Esophagus mucosa (tissue), 1 donor: ENCODE measurements at places on chromosomes 4 and X. TPM values are rescaled to one million over a fixed set of nuclear protein-coding genes. Genes with fewer than 3 reads are reported as not detected.

BCAP31 gene
- 191 TPM for total RNA-seq

STBD1 gene
- 2.9 TPM for total RNA-seq

LRP2BP gene
- total RNA-seq, result 0.60 TPM

SLC16A2 gene
- 2.6 TPM for total RNA-seq

CXCL3 gene
- total RNA-seq, result 0.28 TPM

KIT gene
- 5.0 TPM for total RNA-seq

FNIP2 gene
- total RNA-seq, result 10.2 TPM

GALNTL6 gene
- not detected for total RNA-seq

COL4A6 gene
- total RNA-seq, result 3.1 TPM

ANKRD17 gene
- 38.9 TPM for total RNA-seq

GBA3 gene
- 0.12 TPM for total RNA-seq

TXK gene
- 1.4 TPM for total RNA-seq

AMTN gene
- not detected for total RNA-seq

AFP gene
- total RNA-seq, result not detected

NAA11 gene
- total RNA-seq, result not detected

MAGED4 gene
- total RNA-seq, result 1.4 TPM

ELOVL6 gene
- total RNA-seq, result 29.1 TPM

CXCL5 gene
- 0.12 TPM for total RNA-seq

EGFL6 gene
- total RNA-seq, result 4.4 TPM

RRH gene
- total RNA-seq, result 0.16 TPM

ZNF157 gene
- 0.16 TPM for total RNA-seq

SPIN2A gene
- not detected for total RNA-seq

KIF4A gene
- 9.4 TPM for total RNA-seq

MRPS18C gene
- 51.4 TPM for total RNA-seq

GAGE2A gene
- total RNA-seq, result not detected

LRIT3 gene
- total RNA-seq, result 0.16 TPM

HERC3 gene
- total RNA-seq, result 20.9 TPM

NOCT gene
- 11.2 TPM for total RNA-seq

GAGE13 gene
- not detected for total RNA-seq

STX18 gene
- 13.6 TPM for total RNA-seq

SERTM2 gene
- not detected for total RNA-seq

MAGEC1 gene
- not detected for total RNA-seq

ADGRA3 gene
- total RNA-seq, result 6.3 TPM

BGN gene
- 29.3 TPM for total RNA-seq

VSIG4 gene
- 2.9 TPM for total RNA-seq

KLHL13 gene
- total RNA-seq, result 3.2 TPM

BEND2 gene
- total RNA-seq, result not detected

NSD2 gene
- total RNA-seq, result 42.7 TPM

PABPC1L2A gene
- total RNA-seq, result not detected

PDGFRA gene
- total RNA-seq, result 11.6 TPM
